ENCODE measurements at places on chromosomes 11 and 22.

- no peak for DNase-seq
These were observed 22.5 kb upstream of the WNT7B start for GRCh38 chr22:45999379-45999971.

GRCh38 chr22:22478470-22478869 lies 30.1 kb downstream of the ZNF280B start:
- DNase-seq, result no peak

DNA sequence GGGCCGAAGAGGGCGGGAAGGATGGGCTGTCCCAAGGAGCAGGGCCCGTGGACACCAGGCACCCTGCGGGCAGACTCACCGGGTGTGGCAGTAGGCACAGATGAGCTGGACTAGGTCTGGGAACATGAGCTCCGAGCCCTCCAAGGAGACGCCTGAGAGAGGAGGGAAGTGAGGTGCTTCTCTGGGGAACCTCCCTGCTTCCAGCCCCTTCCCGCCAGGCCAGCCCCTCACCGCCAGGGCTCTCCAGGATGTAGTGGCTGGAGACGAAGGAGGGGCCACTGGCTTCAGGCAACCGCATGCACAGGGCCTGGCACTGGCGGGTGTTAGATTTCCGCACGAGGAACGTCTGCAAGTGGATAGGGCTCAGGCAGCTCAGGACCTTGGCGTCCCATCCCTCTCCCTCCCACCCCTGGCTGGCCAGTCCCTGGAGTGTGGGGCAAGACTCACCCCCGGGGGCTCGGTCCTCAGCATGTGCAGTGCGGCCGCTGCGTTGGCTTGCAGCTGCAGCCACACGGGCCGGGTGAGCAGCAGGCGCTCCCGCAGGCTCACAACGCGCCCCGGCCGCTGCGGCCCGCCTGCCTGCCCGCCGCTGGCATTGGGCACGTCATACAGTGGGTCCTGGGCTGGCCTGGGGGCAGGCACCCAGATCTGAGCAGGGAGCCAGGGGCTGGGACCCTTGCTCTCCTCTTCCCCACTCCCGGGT lies 552 bp downstream of the RIN1 start:
- no peak for DNase-seq

GRCh38 chr22:35021161-35021560 lies 44.8 kb upstream of the ISX start:
- DNase-seq, result no peak

GRCh38 chr22:37326726-37327125 lies 44.4 kb downstream of the CYTH4 start:
- no peak for DNase-seq
